HFFc6 (cell line): ENCODE measurements at places on chromosomes 1 and 21. TPM values are rescaled to one million over a fixed set of nuclear protein-coding genes. Genes with fewer than 3 reads are reported as not detected.

- H3K4me1 ChIP-seq: no peaks in the 10 kb centered on the region; the same call in 1 of the 2 replicates
- H3K4me3 ChIP-seq: no peak within 1 kb of the TSS
- no peaks in the 10 kb centered on the region for H3K36me3 ChIP-seq
- no peak within 1 kb of the TSS for H3K27ac ChIP-seq
- DNase-seq: peak; percentile 96
Measured at GRCh38 chr21:33324291-33325221, at the start of gene IFNAR1. IFNAR1 (plus strand) TSS chr21:33324970; CDS start chr21:33325056, 86 bp downstream.

- peaks cover 2% of the 10 kb centered on the region for H3K36me3 ChIP-seq
- H3K27ac ChIP-seq: no peak overlapping the region
- no peak overlapping the region for H3K4me3 ChIP-seq
- H3K27me3 ChIP-seq: no peaks in the 10 kb centered on the region; the same call in 1 of the 2 replicates
- peaks cover 13% of the 10 kb centered on the region for H3K4me1 ChIP-seq
- DNase-seq: no peak
Measured at GRCh38 chr1:235024711-235025421, 103.8 kb downstream of the TOMM20 start.

GRCh38 chr1:155485945-155486344 is 76.7 kb downstream of the ASH1L start:
- peaks cover 2% of the 10 kb centered on the region for H3K27me3 ChIP-seq
- DNase-seq: no peak

DNA sequence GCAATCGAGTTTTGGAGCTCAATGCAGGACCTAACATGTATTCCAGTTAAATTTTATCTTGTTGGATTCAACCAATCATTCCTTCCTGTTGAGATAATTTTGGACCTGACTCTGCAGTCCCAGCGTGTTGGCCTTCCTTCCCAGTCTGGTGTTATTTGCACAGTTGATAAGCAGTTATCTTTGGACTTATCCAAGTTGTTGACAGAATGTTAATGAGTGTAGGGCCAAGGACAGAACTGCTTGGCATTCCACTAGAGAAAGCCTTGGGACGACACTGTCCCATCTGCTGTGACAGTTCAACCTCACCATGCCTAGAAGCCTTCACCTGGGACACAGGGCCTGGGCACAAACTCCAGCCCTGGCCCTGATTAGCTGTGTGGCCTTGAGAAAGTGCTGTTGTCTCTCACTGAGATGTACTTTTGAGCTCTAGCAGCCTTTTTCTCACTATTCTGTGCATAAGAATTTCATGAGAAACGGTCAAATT is 104.1 kb upstream of the SLC25A33 start:
- DNase-seq: no peak
- H3K27me3 ChIP-seq: peaks cover 4% of the 10 kb centered on the region; the same call in 1 of the 2 replicates
- H3K27ac ChIP-seq: no peak overlapping the region
- H3K36me3 ChIP-seq: no peaks in the 10 kb centered on the region

DNA sequence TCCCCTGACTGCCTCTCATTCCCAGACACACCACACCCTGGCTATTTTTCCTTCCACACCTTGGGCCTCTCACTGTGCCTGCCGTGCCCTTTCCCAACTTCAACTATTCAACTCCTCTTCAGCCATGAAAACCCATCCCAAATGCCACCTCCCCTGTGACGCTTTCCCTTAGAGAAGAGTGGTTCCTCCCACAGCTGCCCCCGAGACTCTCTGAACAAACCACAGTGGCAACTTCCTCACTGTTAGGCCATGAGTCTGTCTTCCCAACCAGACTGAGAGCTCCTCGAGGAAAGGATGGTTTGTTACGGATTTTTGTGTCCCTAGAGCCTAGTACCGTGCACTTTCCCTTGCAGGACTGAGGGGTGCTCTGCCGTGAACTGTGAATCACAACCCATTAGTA is 59.2 kb downstream of the LRRN2 start:
- H3K4me3 ChIP-seq: no peak overlapping the region
- DNase-seq: no peak
- H3K36me3 ChIP-seq: no peaks in the 10 kb centered on the region
- H3K27ac ChIP-seq: no peak overlapping the region
- H3K4me1 ChIP-seq: no peaks in the 10 kb centered on the region

DNA sequence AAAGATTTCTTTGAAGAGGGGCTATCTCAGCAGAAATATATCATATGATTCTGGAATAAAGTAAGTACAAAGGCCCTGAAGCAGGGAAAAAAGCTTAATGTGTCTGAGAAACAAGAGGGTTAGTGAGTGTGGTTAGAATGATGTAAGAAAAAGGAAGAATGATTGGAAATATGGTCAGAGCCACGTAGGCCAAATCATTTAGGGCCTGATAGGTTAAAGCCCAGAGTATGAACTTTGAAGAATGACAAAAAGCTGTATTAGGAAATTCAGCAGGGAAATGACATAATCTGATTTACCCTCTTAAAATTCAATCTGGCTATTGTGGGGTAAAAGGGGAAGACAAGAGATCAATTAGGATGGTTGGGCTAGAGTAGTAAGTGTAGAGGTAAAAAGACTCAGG is 69.0 kb upstream of the MUTYH start:
- no peak overlapping the region for H3K4me3 ChIP-seq
- no peak overlapping the region for H3K27ac ChIP-seq
- H3K36me3 ChIP-seq: no peaks in the 10 kb centered on the region
- no peaks in the 10 kb centered on the region for H3K4me1 ChIP-seq

- no peaks in the 10 kb centered on the region; the same call in 1 of the 2 replicates for H3K36me3 ChIP-seq
- no peak for DNase-seq
- H3K27ac ChIP-seq: no peak overlapping the region
- no peak overlapping the region for H3K4me3 ChIP-seq
Measured at GRCh38 chr1:4695241-4695640, 40.8 kb downstream of the AJAP1 start.

- no peaks in the 10 kb centered on the region for H3K27me3 ChIP-seq
- no peak overlapping the region for H3K27ac ChIP-seq
- H3K4me3 ChIP-seq: no peak overlapping the region
- H3K4me1 ChIP-seq: peaks cover 14% of the 10 kb centered on the region
Measured at GRCh38 chr1:61259379-61260148, 177.2 kb downstream of the NFIA start.

DNA sequence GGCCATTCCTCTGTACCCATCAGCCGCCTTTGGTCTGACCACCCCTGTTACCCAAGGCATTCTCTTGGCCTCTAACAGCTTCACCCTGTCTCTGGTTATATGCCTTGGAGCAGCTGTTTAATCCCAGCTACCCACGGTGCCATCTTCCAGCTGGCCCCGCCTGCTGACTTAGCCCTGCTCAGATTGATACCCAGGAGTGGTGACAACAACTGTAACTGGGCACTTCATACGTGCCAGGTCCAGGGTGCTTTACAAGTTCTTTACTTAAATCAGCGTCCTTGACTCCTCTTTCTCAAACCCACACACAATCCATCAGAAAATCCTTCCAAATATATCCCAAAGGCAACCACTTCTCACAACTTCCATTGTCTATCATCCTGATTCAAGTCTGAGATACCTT is 37.2 kb upstream of the HMGB4 start:
- no peak overlapping the region for H3K27ac ChIP-seq
- DNase-seq: no peak
- peaks cover 1% of the 10 kb centered on the region for H3K27me3 ChIP-seq
- peaks cover 13% of the 10 kb centered on the region; the same call in 1 of the 2 replicates for H3K36me3 ChIP-seq
- H3K4me3 ChIP-seq: no peak overlapping the region
- H3K4me1 ChIP-seq: no peaks in the 10 kb centered on the region

DNA sequence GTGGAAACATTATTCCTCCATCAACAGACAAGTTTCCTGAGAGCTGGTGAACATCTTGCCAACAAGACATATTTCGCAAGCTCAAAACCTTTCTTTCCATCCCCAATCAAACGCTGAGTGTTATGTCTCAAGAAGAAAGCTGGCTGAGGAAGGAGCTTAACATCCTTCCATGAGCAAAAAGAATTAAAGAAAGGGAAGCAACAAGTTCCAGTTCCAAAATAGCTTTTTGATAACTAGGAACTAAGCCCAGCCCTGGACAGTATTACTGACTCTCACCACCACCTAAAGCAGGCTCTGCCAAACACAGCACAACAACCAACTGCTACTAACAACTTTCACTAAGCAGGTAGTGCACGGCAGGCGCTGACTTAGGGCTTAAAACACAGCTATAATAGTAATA is 50.2 kb downstream of the CAPZB start:
- peaks cover 42% of the 10 kb centered on the region for H3K36me3 ChIP-seq
- peak overlapping the region; percentile 24; the same call in 1 of the 2 replicates for H3K4me3 ChIP-seq
- H3K27ac ChIP-seq: peak overlapping the region; percentile 84
- H3K27me3 ChIP-seq: peaks cover 8% of the 10 kb centered on the region; the same call in 1 of the 2 replicates

- DNase-seq: no peak
- H3K4me3 ChIP-seq: no peak overlapping the region
- no peaks in the 10 kb centered on the region for H3K36me3 ChIP-seq
- no peaks in the 10 kb centered on the region for H3K27me3 ChIP-seq
- H3K4me1 ChIP-seq: no peaks in the 10 kb centered on the region
Measured at GRCh38 chr1:106836708-106837107, 219.8 kb upstream of the PRMT6 start.

- H3K36me3 ChIP-seq: no peaks in the 10 kb centered on the region
- peaks cover 22% of the 10 kb centered on the region for H3K4me1 ChIP-seq
- H3K4me3 ChIP-seq: no peak overlapping the region
- H3K27ac ChIP-seq: no peak overlapping the region
Measured at GRCh38 chr1:42420121-42420520, 35.7 kb downstream of the ZMYND12 start.

DNA sequence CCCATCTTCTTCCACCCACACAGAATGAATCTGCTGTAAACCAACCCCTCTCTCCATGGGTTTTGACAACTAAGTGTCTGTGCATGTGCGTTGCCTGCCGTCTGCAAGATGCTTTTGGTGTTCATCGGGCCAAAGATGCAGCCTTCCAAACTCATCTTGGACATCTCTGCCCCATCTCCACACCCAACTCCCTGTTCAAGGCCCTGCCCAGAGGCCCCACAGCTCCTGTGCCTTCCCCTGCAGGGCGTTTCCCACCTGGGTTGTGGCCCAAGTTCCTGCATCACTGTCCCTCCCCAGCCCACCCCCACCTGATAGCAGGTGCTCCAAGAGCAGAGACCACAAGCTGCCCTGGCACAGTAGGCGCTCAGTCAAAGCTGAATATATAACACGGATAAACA is 103.2 kb downstream of the BCAR3 start:
- peaks cover 50% of the 10 kb centered on the region for H3K4me1 ChIP-seq
- peaks cover 40% of the 10 kb centered on the region for H3K36me3 ChIP-seq
- no peak overlapping the region; the same call in 1 of the 2 replicates for H3K4me3 ChIP-seq
- H3K27ac ChIP-seq: peak overlapping the region; percentile 46; the same call in 1 of the 2 replicates
- DNase-seq: no peak
- peaks cover 7% of the 10 kb centered on the region; the same call in 1 of the 2 replicates for H3K27me3 ChIP-seq

- H3K27ac ChIP-seq: peak overlapping the region; percentile 79
- DNase-seq: peak; percentile 91
- no peaks in the 10 kb centered on the region for H3K27me3 ChIP-seq
- H3K4me1 ChIP-seq: peaks cover 42% of the 10 kb centered on the region
Measured at GRCh38 chr1:25253911-25254310, 6.7 kb upstream of the RSRP1 start.

GRCh38 chr1:37258068-37258467 is 216.3 kb upstream of the ZC3H12A start:
- H3K36me3 ChIP-seq: no peaks in the 10 kb centered on the region; the same call in 1 of the 2 replicates
- H3K4me3 ChIP-seq: no peak overlapping the region

GRCh38 chr1:15570861-15571260 is 14.0 kb downstream of the AGMAT start:
- DNase-seq: no peak
- H3K36me3 ChIP-seq: peaks cover 34% of the 10 kb centered on the region
- H3K4me3 ChIP-seq: no peak overlapping the region
- H3K4me1 ChIP-seq: peaks cover 15% of the 10 kb centered on the region
- H3K27ac ChIP-seq: no peak overlapping the region

DNA sequence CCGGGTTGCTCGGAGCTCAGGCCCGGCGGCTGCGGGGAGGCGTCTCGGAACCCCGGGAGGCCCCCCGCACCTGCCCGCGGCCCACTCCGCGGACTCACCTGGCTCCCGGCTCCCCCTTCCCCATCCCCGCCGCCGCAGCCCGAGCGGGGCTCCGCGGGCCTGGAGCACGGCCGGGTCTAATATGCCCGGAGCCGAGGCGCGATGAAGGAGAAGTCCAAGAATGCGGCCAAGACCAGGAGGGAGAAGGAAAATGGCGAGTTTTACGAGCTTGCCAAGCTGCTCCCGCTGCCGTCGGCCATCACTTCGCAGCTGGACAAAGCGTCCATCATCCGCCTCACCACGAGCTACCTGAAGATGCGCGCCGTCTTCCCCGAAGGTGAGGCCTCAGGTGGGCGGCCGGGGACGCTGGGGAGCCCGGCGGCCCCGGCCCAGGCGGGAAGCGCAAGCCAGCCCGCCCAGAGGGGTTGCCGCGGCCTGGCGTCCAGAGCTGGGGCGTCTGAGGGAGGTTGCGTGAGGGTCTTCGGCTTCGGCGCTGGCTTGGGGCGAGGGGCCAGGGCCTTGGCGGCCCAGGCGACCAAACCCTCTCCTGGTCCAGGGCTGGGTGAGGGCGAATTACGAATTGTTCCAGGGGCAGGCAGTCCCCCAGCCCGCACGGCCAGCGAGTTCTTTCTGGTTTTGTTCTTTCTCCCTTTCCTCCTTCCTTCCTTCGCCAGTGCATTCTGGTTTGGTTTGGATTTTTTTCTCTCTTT is 805 bp downstream of the SIM2 start:
- H3K4me1 ChIP-seq: peaks cover 19% of the 10 kb centered on the region
- no peak overlapping the region for H3K27ac ChIP-seq
- peaks cover 67% of the 10 kb centered on the region for H3K27me3 ChIP-seq
- peak overlapping the region; percentile 62; the same call in 1 of the 2 replicates for H3K4me3 ChIP-seq
- DNase-seq: no peak

DNA sequence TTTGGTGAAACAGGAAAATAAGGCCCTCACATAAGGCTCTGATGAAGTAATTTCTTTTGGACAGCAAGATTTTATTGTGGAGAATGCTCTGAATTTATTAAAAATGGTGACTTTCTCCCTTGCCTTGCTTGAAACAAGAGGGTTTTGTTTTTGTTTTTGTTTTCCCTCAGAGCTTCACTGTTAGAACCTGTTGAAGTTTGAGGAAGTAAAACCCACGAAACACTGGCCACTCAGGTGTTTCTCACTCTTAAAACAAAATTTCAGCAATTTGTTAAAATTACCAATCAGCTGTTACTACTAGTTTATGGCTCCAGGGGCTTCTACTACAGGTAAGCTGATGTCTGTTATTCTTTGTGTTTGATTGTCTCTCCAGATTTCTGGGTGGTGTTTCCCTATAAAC is 112.6 kb upstream of the B3GALT2 start:
- no peaks in the 10 kb centered on the region for H3K27me3 ChIP-seq
- DNase-seq: no peak
- H3K4me1 ChIP-seq: no peaks in the 10 kb centered on the region
- H3K36me3 ChIP-seq: no peaks in the 10 kb centered on the region

- no peak overlapping the region for H3K27ac ChIP-seq
- H3K36me3 ChIP-seq: peaks cover 21% of the 10 kb centered on the region; the same call in 1 of the 2 replicates
- H3K27me3 ChIP-seq: peaks cover 77% of the 10 kb centered on the region
Measured at GRCh38 chr1:90721210-90722194, 4.4 kb upstream of the BARHL2 start.

The TTC24 gene
- not detected in 3 replicates for total RNA-seq

The ZNF124 gene
- 12.1 to 16.2 TPM (median 13.2 TPM) in 3 replicates for total RNA-seq

The SLAMF9 gene
- total RNA-seq: not detected in 3 replicates

The ORC1 gene
- total RNA-seq: 3.1 to 7.2 TPM (median 6.6 TPM) in 3 replicates

The AMPD1 gene
- total RNA-seq: not detected in 3 replicates

The RHBDL2 gene
- 0.47 to 1.4 TPM (median 1.1 TPM) in 3 replicates for total RNA-seq

The RGS1 gene
- not detected in 3 replicates for total RNA-seq

The MIXL1 gene
- not detected in 3 replicates for total RNA-seq

The TTLL10 gene
- not detected in 2 replicates for total RNA-seq

The LCE1A gene
- not detected in 3 replicates for total RNA-seq

The TMEM82 gene
- not detected in 2 replicates for total RNA-seq

The ITGB3BP gene
- total RNA-seq: 13.3 to 22.0 TPM (median 21.3 TPM) in 3 replicates

The TRIM46 gene
- total RNA-seq: 6.1 to 7.4 TPM (median 7.1 TPM) in 3 replicates

The PDPN gene
- total RNA-seq: not detected in 3 replicates
